Stimulated activated naive CD4-positive, alpha-beta T cell treated with Interleukin-2 at 50 U/mL for 16 hours (primary cell): ENCODE measurements at places on chromosomes 5 and 9.

- no peak for DNase-seq
Observed at GRCh38 chr9:85872463-85872862, 68.5 kb upstream of the NAA35 start.

DNA sequence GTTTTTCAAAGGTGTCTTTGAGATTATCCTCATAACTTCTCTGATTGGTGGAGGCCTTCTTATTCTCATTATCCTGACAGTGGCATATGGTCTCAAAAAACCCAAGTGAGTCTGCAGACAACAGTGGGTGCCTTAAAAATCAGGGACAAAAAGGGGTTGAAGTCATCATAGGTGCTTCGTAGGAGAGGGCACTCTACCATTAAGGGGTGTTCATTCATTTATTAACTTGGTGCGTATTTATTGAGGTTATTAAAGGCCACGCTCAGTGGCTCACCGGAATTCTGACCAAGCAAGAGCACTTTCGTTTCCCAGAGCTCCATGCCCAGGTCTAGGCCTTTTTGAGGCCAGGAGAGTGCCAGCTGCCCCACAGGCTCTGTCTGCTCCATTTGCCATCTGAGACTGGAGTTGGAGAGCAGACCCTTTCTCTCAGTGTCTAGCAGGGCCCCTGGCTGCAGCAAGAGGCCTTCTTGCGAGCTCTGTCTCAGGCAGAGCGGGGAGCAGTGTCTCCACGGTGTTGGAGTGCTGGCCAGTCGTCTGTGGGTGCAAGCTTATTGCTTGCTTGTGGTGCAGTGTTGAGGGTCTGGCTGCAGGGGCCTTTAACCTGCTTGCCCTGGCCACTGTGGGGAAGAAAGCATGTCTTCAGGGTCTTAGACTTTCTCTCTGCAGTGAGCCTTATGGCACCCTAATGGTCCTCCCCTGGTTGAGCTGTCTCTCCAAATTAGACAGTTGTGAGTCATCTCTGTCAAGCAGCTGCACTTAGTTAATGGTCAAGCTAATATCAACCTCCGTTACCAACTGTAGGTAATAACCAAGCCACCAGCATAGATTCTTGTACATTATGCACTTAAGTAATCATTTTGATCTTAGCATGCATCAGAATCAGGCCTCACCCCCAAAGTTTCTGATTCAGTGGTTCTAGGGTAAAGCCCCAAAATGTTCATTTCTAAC, 62.6 kb downstream of the IL31RA start:
- no peak for DNase-seq

GRCh38 chr9:14072850-14073249, 241.1 kb downstream of the NFIB start:
- no peak for DNase-seq

DNA sequence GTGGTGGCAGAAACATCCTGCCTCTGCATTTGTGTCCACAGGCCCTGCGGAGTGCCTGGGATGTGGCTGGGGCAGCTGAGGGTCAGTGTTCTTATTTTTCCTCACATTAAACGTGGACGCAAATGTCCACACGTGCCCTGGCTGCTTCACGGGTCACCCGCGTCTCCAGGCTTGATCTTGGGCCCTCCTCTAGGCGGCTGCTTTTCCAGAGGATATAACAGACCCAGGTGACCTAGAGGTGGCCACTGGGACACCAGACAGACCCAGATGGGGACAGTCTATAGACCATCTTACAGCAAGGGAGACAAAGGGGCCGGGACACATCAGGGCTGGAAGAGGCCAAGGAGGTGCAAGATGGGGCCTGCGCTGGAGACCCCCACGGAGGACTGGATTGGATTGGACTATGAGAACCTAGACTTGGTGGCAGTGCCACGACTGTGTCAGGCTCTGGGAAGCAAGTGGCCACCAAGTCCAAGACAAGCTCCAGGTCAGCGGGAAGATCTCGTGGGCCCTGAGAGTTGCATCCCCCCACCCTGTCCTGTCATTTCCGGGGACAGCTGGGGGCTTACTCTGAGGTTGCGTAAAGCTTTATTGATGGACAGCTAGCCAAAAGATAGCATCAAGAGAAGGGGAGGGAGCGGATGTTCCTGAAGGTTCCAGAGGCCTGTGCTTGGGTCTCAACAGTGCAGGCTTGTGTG, 6.9 kb downstream of the WNK2 start:
- no peak for DNase-seq

DNA sequence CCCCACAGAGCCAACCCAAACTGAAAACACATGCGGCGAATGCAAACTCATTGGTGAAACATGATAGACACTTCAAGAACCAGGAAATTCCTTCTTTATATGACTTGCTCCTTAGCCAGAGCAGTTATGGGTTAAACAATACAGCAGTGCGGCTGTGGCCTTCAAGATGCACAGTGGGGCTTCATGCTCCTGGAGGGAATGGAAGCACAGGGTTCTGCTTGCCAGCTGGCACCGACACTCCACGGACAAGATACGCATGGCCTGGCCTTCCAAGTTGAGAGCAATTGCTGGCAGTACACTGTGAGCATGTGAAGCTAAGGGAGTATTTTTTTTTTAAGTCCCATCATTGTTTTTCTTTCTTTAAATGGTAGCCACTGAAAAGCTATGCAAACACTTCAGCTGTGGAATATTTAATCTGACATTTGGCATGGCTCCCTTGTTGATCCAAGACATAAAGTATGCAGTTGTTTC, 451.6 kb upstream of the CD180 start:
- no peak for DNase-seq

- DNase-seq: no peak
Observed at GRCh38 chr9:132997591-132997990, 19.1 kb downstream of the GFI1B start.

DNA sequence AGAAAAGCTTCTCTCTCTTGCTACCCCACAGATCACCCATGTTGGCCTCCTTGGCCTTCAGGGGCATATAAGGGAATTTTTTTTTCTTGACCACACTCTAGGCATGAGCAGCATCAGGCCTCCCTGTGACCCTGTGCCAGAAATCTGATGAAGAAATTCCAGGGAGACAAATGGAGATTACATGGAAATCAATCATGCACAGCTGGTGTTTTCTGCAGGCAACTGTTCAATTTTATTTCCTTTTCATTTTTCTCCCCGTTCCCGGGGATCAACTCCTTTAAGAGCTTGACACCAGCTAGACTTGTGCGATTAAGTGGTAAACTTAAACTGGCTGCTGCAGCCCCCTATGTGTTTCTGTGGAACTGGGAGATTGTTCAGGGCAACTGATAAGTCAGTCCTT, 59.3 kb downstream of the GALNT10 start:
- no peak for DNase-seq

DNA sequence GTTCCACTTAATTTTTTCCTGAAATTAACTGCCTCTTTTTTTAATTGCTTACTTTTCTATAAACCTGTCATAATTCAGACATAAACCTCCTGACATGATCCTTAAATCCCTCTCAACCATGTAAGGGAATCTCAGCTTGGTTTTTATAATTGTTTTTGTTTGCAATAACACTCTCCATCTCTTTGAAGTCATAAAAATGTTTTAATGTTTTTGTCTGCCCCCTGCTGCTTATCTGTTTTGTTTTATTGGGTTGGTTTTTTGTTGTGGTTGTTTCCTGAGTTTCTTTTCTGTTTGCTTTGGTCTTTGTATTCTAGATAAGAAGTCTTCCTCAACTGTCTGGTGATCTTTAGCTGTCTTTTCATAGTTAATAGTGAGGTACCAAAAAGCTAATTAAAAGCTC, 142.0 kb downstream of the CDH6 start:
- no peak for DNase-seq

DNA sequence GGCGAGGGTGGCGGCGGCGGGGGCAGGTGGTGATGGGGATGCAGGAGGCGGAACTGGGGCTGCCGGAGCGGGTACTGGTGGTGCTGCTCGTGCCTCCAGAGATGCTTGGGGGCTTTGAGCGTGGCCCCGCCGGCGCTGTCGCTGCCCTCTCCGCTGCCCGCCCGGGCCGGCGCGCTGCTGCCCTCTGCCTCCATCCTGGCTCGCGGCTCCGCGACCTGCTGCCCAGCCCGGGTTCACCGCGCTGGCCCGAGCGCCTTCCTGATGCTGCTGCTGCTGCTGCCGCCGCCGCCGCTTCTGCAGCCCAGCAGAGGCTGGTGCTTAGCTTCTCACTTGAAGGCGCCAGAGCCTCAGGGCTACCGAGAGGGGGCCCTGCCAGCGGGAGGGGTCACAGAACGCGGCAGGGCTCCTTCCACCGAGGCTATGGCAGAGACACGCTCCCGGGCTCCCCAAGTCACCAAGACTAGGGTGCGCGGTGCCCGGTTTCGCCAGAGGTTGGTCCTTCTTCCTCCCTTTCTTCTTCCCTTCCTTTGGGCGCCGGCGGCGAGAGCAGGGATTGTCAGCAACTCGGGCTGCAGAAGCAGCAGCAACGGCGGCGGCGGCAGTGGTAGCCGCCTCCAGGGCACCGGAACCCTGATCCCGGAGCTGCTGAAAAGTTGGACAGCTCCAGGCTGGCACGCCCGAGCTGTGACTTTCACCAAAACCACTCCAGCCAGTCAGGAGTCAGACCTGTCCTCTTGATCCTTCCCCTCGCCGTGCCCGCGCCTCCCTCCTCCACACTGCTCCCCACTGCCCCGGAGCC, at the start of gene PDE4D:
PDE4D (minus strand) TSS at position 298 of the 799 bp plus-strand sequence.
- no peak for DNase-seq

GRCh38 chr5:143923634-143924266, 111.8 kb downstream of the HMHB1 start:
- DNase-seq: no peak

GRCh38 chr5:2751592-2752021, at the start of gene IRX2:
TSS of gene IRX2 (minus strand) at chr5:2751677. CDS start at chr5:2751413, 264 bp downstream.
- no peak for DNase-seq

GRCh38 chr9:129584136-129584535, 36.8 kb downstream of the C9orf50 start:
- DNase-seq: peak; percentile 43

DNA sequence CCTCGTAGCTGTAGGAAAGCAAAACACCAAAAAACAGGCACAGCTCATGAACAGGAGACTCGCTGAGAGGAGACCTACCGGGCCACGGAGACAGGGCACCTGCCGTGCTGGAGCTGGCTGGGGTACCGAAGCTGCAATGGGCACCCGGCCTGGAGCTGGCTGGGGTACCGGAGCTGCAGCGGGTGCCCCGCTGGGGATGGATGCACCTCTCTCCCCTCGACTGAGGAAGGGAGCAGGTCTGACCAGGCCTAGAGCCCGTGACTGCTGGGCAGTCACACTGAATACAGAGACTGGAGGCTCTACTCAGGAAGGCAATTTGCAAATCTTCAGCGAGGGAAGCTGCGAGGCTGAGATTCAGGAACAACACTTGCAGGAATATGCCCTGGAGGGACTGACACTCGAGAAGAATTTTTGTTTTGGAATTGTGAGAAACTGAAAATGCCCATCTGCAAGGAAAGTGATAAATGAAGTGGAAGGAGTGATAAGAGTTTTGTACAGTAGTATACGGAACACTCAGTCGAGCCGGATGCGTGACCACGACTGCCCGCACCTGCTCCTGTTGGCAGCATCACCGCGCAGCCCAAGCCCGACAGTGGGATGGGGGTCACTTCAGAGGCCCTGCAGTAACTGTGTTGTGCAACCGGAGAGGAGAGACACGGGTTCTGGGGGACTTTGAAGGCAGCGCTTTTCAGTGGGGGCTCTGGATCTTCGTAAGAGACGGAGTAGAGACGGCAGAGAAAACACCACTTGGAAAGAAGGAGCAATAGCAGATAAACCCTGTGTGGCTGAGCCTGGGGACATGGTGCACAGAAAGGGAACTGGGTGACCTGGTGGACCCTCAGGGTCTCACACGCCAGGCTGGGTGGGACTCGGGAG, 27.9 kb upstream of the LPCAT1 start:
- no peak for DNase-seq

DNA sequence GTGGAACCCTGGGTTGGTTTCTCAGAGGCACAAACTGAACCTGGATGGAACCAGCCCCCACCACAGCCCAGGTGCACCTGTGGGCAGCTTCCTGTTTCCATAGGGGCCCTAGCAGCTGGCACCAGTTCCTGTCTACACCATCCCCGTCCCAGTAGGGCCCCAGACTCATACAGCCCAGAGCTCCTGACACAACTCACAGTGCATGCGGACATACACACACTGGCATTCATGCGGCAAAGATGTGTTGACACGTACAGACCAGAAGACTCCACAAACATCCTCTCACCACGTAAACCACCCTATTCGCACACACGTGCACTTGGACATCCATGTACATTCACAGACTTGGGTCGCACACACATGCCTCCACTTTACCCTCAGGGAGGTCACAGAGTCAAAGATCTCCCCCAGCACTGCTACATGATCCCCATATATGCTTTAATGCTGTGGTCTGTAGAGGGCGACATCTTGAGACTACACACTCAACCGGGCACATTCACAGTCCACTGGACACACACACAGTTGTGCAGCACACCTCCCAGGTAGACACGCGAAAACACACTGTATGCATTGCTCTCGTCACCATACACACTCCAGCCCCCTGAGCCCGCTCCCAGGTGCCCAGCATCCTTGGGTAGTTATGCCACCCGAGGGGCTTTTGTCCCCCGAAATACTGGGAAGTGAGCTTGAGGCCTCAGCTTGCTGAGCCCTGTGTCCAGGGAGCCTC, 22.4 kb downstream of the CXXC5 start:
- no peak for DNase-seq

DNA sequence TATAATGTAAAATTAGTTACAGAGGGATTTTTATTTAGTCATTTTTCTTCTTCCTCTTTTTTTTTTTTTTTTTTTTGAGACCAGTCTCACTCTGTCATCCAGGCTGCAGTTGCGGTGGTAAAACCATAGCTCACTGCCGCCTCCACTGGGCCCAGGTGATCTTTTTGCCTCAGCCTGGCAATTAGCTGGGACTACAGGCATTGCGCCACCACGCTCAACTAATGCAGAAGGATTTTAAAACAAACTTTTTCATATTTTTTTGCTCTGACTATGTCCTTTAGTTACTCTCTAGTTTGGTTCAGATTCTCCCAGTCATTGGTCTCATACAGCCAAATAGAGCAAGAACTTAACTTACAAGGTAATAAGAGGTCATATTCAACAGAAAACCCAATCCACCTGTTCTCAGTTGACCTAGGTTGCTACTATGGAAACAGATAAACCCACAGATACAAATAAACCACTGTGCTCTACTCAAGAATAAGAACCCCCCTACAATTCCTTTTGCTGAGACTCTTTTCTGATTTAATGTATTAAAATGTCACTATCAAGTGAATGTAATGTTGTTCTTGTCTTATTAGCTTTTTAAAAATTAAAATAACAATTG, 50.1 kb upstream of the TTC39B start:
- DNase-seq: peak; percentile 4

- no peak for DNase-seq
Observed at GRCh38 chr9:1580215-1580614, 434.9 kb upstream of the SMARCA2 start.

- no peak for DNase-seq
Observed at GRCh38 chr5:34499001-34499734, 157.0 kb upstream of the RAI14 start.

DNA sequence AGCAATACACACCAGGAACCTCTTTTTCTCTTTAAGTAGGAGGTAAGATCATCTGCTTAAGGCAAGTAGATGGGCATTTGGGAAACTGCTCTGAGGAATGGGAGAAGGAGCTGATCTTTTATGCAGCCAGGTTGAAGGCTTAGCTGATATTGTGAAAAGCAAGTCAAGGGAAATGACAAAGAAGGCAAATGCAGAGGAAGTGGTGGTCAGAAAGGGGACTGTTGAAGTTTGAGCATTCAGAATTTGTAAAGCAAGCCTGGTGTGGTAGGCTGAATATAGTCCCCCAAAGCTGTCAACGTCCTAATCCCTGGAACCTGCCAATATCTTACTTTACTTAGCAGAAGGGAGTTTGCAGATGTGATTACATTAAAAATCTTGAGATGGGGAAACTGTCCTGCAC, 128.9 kb downstream of the ADAMTS12 start:
- DNase-seq: no peak
